ENCODE measurements at places on chromosomes 4 and X.

- peak; percentile 8 for DNase-seq
- no peak overlapping the region for H3K4me3 ChIP-seq
- H3K36me3 ChIP-seq = no peaks in the 10 kb centered on the region
- H3K27ac ChIP-seq = no peak overlapping the region
Observed at GRCh38 chrX:12080265-12080664, 58.0 kb upstream of the FRMPD4 start.

DNA sequence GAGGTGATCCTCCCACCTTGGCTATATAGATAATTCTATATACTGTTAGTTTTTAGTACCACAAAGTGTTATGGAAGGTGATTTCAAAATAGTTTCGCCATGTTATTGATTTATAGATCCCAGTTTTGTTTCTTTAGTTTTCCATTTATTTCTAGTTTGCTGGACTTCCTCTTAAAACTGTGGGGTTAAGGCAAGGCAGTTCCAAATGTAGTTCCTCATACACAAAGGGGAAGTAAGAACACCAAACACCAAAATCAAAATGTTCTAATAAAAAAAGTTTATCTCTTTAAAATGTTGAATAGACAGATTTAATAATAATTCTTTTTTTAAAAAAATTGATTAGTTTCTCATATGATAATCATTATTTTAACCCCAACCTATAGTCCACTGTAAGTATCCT lies 6.8 kb upstream of the CISD2 start:
- no peaks in the 10 kb centered on the region for H3K36me3 ChIP-seq
- DNase-seq = peak; percentile 80
- no peak overlapping the region for H3K27ac ChIP-seq
- peak overlapping the region; percentile 20 for H3K4me3 ChIP-seq
- H3K4me1 ChIP-seq = peaks cover 36% of the 10 kb centered on the region

- H3K4me1 ChIP-seq = no peaks in the 10 kb centered on the region
- no peaks in the 10 kb centered on the region for H3K27me3 ChIP-seq
- H3K4me3 ChIP-seq = no peak overlapping the region
- no peaks in the 10 kb centered on the region for H3K36me3 ChIP-seq
- H3K27ac ChIP-seq = no peak overlapping the region
- no peak for DNase-seq
Observed at GRCh38 chr4:22873899-22874298, 181.2 kb downstream of the GBA3 start.

DNA sequence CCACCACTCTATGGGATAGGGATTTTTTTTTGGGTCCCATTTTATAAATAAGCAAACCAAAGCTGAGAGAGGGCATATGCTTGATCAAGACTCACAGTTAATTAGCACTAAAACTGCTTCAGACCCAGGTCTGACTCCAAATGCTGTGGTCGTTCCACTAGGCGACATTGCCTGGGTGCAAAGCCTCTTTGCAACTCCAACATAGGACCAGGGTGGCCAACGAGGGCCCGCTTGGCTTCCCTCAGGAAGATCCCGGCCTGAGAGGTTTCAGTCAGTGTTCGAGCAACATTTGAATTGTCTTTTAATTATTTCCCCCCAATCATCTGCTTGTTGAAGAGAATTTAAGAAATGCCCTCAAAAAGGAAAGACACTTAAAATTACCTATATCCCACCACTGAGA lies 11.2 kb downstream of the PJA1 start:
- no peaks in the 10 kb centered on the region for H3K27me3 ChIP-seq
- DNase-seq = no peak
- H3K4me1 ChIP-seq = no peaks in the 10 kb centered on the region
- H3K36me3 ChIP-seq = no peaks in the 10 kb centered on the region

GRCh38 chrX:135416546-135416945 lies 5.2 kb upstream of the SMIM10L2A start:
- peaks cover 2% of the 10 kb centered on the region for H3K27me3 ChIP-seq
- no peaks in the 10 kb centered on the region for H3K4me1 ChIP-seq
- no peak for DNase-seq
- H3K27ac ChIP-seq = no peak overlapping the region
- no peak overlapping the region for H3K4me3 ChIP-seq
- H3K36me3 ChIP-seq = no peaks in the 10 kb centered on the region

DNA sequence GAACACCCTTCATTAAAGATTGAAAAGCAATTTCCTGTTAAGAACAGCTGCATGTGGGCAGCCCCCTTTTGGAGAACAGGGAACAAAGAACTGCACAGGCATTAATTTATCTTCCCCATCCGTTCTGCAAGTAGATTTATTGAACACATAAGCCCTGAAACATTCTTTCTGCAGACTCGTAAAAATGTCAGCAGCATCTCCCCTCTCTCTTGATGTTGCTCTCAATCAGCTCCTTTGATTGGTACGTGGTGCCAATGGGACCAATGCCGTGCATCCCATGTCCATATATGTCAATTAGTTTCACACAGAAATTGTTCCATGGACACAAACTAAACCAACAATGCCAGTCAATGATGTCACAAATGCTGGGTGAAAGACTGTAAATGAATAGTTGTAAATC lies 228.5 kb upstream of the RASGEF1B start:
- no peak overlapping the region for H3K27ac ChIP-seq
- no peaks in the 10 kb centered on the region for H3K4me1 ChIP-seq
- no peaks in the 10 kb centered on the region for H3K36me3 ChIP-seq

- no peaks in the 10 kb centered on the region for H3K27me3 ChIP-seq
- peaks cover 12% of the 10 kb centered on the region for H3K4me1 ChIP-seq
- DNase-seq = no peak
- H3K4me3 ChIP-seq = no peak overlapping the region
- H3K27ac ChIP-seq = no peak overlapping the region
- H3K36me3 ChIP-seq = peaks cover 12% of the 10 kb centered on the region
Observed at GRCh38 chr4:183495184-183495583, 9.7 kb upstream of the ING2 start.

- H3K27ac ChIP-seq = peak overlapping the region; percentile 58
- no peaks in the 10 kb centered on the region for H3K27me3 ChIP-seq
- peaks cover 16% of the 10 kb centered on the region for H3K4me1 ChIP-seq
- peak overlapping the region; percentile 75 for H3K4me3 ChIP-seq
- DNase-seq = no peak
Observed at GRCh38 chrX:118495958-118496762, 545 bp downstream of the DOCK11 start.

DNA sequence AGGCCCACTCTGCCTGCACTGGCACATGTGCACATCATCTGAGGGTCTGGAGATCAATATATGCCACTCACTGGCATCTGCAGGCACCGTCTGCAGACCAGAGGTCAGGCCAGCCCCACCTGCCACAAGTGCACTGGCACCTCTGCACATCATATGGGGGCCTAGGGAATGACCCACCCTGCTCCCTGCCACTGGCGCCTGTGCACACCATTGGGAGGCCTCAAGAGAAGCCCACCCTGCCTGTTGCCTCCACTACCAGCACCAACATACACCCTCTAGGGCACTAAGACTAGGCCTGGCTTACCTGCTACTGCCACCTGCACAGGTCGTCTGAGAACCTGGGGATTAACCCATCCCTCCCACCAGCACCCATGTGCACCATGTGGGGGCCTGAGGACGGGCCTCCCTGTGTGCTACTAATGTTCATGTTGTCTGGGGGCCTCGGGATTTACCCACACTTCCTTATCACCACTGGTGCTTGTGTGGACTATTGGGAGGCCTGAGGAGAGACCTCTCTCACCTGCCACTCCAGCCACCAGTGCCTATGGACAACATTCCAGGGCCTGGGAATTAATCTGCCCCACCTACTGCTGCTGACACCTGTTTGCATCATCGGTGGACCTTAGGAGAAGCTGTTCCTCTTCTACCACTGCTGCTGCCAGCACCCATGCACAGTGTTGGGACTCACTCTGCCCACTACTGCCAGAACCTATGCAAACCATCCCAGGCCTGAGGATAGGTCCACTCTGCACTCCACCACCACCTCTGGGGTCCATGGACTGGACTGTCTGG lies 113.7 kb downstream of the REELD1 start:
- no peak for DNase-seq
- H3K27ac ChIP-seq = no peak overlapping the region
- no peaks in the 10 kb centered on the region for H3K4me1 ChIP-seq
- H3K27me3 ChIP-seq = no peaks in the 10 kb centered on the region

Data from common myeloid progenitor, CD34-positive (primary cell).